ENCODE measurements at places on chromosomes 5 and 9.

DNA sequence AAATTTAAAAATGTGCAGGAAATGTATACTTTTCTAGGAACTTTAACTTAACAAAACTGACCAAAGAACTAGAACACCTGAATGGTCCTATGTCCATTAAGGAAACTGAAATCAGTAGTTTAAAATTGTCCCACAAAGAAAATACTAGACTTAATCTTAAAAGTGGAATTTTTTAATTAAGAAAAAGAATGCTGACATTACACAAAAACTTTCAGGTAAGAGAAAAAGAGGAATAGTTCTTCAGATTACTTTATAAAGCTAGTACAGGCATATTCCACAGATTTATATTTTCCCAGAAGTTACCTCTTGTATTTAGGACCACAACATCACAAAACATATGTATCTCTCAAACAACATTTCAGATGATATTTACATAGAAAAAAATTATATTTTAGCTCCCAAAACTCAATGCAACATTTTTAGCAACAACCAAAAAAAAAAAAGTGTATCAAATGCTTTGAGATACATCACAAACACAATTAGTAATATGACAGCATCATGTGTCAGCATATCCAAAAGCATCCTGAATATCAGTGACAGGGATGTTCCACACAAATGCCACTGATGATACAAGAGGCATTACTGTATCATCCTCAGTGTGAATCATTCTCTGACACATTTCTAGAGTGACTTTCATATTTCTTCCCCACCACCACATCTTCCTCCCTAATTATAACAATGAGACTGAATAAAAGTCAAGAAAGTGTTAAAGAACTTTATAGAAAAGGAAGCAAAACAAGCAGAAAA is 264.0 kb downstream of the EPB41L4A start:
- DNase-seq, result no peak

DNA sequence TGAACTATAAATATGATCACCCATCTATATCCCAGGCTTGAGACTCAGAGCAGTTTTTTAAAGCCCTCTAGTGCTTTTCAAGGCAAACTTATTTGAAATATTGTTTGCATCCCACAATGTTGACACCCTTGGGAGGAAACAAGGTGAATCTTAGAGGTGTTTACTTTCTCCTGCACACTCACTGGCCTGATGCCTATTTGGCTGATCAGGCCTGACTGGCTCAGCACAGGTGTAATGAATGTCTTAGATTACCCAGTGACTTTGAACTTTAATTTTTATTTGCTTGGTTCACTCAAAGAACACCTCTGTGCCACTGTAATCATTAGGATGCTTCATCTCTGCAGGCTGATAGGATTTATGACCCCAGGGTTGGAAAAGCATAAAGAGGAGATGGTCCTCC is 158.3 kb downstream of the KCTD16 start:
- no peak for DNase-seq

DNA sequence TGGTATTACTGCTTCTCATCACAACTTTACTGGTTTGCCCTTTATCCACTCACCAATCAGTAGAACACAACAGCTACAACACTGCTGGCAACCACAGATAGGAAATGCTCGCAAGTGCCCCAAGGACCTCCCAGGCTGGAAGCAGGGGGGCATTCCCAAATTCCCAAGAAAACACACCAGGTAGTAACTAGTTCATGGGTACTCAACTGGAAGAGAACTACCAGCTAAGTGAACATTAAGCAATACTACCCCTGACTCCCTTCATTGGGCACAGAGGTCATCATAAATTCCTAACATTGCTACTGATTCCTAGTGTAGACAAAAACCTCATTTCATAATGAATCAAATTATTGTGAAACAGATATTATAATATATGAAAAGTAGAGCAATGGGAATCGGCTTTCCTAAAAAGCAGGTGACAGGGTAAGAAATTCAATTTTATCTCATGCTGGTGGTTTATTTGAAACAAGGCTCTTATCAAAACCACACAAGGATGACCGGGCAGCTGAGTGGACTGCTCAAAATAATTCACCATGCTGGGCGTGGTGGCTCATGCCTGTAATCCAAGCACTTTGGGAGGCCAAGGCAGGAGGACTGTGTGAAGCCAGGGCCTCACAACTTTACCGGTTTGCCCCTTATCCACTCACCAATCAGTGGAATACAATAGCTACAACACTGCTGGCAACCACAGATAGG is 81.6 kb downstream of the TLE1 start:
- no peak for DNase-seq

DNA sequence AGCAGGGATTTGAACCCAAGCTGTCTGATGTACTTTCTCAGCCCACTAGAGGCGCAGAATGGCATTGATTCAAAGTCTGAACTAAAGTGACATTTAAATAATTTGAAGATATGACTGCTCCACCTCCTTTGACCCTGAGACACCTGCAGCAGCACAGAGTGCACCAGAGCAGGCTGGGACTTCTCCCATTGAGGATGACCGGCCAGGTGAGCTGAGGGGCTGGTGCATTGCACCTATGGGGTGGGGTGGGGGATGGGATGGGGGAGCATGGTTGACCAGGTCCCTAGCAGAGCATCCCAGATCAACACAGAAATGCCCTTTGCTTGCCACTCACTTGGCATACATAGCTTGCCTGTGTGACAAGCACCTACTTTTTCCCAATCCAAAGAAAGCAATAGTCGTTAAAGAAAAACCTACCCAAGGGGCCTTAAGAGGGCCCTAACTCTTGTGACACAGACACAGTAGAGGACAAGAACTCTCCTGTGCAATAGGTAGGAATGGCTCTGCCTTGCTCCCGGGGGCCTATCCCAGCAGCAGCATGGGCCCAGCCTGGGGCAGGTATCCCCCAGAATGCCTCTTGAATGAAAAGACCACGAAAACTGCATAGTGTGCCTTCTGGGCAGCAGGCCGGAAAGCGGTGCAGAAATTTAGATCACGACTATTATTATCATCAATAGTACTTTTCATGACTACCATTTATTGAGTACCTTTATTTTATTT is 6.5 kb downstream of the SH3PXD2B start:
- DNase-seq, result no peak

GRCh38 chr9:83012168-83012921 is 50.6 kb downstream of the RASEF start:
- DNase-seq, result no peak

DNA sequence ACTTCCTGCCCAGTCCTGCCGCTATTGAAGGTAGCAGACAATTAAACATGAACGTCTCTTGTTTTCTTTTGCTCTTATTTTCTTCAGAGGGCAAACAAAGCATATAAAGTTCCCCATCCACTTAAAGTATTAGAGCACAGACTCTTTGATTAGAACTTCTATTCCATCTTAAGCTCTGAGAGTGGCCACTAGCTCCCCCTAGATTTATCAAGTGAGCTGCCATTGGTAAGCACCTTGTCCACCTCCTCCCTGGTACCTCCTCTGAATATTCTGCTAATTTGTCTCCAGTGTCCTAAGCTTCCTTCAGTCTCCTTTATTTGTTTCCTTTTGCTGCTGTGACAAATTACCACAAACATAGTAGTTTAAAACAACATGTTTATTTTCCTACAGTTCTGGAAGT is 264.3 kb upstream of the KCNN2 start:
- DNase-seq, result no peak

GRCh38 chr9:72864327-72864726 is 88.5 kb downstream of the ALDH1A1 start:
- no peak for DNase-seq

GRCh38 chr5:177491429-177491945 is 5.9 kb downstream of the PDLIM7 start:
- no peak for DNase-seq

DNA sequence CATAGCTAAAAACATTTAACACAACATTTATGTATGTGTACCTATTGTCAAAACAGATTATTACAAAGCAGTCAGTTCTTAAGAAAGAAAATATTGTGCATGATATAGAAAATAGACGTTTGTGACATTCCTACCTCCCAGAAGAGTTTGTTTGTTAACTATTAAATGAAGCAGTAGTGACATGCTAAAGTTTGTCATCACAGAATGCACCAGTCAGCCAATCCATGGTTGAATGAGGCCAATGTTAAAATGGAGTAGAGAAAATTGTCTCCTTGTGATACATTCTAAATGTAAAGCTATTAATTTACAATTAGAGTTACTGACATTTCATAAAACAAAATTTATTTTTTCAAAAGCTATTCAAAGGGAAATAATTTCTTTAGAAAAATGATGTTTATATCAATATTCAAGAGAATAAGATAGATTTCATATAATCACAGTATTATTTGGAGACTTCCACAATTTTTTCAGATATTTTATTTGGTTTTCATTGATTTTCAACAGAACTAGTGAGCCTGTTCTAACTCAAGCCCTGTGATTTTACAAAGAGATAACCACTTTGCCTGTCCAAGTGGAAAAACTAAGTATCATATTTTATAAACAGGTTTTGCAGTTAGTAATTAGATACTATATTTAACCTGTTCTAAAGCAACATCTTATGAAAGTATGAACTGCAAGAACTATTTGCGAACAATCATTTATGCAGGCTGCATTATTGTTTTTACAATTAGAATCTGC is 176.8 kb downstream of the ISL1 start:
- no peak for DNase-seq

DNA sequence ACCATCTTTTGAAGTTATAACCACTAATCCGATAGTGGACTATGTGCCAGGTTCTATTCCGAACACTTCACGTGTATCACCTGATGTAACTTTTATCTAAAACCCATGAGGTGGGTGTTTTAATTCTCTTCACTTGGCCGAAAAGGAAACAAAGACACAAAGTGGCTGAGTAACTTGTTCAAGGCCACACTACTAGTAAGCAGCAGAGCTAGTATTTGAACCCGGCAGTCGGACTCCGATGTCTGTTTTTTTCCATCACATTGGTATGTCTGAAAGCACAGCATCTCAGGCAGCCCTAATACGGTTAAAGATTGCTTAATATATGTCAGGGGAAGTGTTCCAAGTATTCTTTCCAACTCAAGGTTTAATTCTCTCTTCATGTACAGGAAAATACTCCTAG is 16.2 kb downstream of the FAM169A start:
- no peak for DNase-seq
